ENCODE measurements at places on chromosomes 7 and 10. TPM values are rescaled to one million over a fixed set of nuclear protein-coding genes. Genes with fewer than 3 reads are reported as not detected.

GRCh38 chr7:18894155-18894554 is 223.3 kb downstream of the TWIST1 start:
- no peaks in the 10 kb centered on the region for H3K4me1 ChIP-seq
- DNase-seq = no peak
- no peak overlapping the region for H3K4me3 ChIP-seq
- no peaks in the 10 kb centered on the region for H3K27me3 ChIP-seq
- H3K27ac ChIP-seq = no peak overlapping the region

GRCh38 chr7:89966067-89966664 is 188.1 kb upstream of the STEAP1 start:
- no peaks in the 10 kb centered on the region for H3K27me3 ChIP-seq
- no peak overlapping the region for H3K27ac ChIP-seq
- no peaks in the 10 kb centered on the region for H3K36me3 ChIP-seq
- no peak overlapping the region for H3K4me3 ChIP-seq
- no peaks in the 10 kb centered on the region for H3K4me1 ChIP-seq
- no peak for DNase-seq

- H3K4me1 ChIP-seq = peaks cover 6% of the 10 kb centered on the region
- no peak for DNase-seq
- H3K27me3 ChIP-seq = peaks cover 13% of the 10 kb centered on the region
Observed at GRCh38 chr10:112226439-112227248, 43.1 kb upstream of the GPAM start.

GRCh38 chr7:103702454-103702853 is 256.4 kb upstream of the SLC26A5 start:
- H3K27ac ChIP-seq = no peak overlapping the region
- H3K27me3 ChIP-seq = no peaks in the 10 kb centered on the region
- no peak for DNase-seq
- no peaks in the 10 kb centered on the region for H3K4me1 ChIP-seq
- no peaks in the 10 kb centered on the region for H3K36me3 ChIP-seq
- H3K4me3 ChIP-seq = no peak overlapping the region

GRCh38 chr10:122341141-122341810 is 33.2 kb upstream of the PLEKHA1 start:
- no peak overlapping the region for H3K4me3 ChIP-seq
- H3K27ac ChIP-seq = no peak overlapping the region
- H3K27me3 ChIP-seq = no peaks in the 10 kb centered on the region
- DNase-seq = no peak
- H3K36me3 ChIP-seq = no peaks in the 10 kb centered on the region

GRCh38 chr10:110267276-110267675 is 37.4 kb downstream of the SMNDC1 start:
- DNase-seq = no peak
- peaks cover 10% of the 10 kb centered on the region for H3K27me3 ChIP-seq
- H3K4me1 ChIP-seq = peaks cover 13% of the 10 kb centered on the region
- no peak overlapping the region for H3K27ac ChIP-seq

SLIT1 gene
- total RNA-seq = 0.70 TPM

DDIT4 gene
- 384 TPM for total RNA-seq

PIP gene
- total RNA-seq = not detected

PITX3 gene
- not detected for total RNA-seq

All from activated CD8-positive, alpha-beta T cell treated with anti-CD3 and anti-CD28 coated beads, Interleukin-2, amount 10 ng/mL, durations not matched to agents 7 days and 5 days (primary cell).